Tongue (tissue), 3 donors: ENCODE measurements at places on chromosomes 7 and 10. TPM values are rescaled to one million over a fixed set of nuclear protein-coding genes. Genes with fewer than 3 reads are reported as not detected.

Gene HTRA1
- total RNA-seq: 102 TPM

Gene MACROH2A2
- total RNA-seq: 18.9 TPM

Gene RSPH10B2
- not detected for total RNA-seq

Gene RET
- 12.0 TPM for total RNA-seq

Gene CACNB2
- total RNA-seq: 3.3 TPM

Gene RBM20
- 18.4 TPM for total RNA-seq

Gene VPS50
- 61.7 TPM for total RNA-seq

Gene FAM25C
- not detected for total RNA-seq

- no peak for DNase-seq
Measured at GRCh38 chr7:12968836-12969422, 281.5 kb downstream of the ARL4A start.

DNA sequence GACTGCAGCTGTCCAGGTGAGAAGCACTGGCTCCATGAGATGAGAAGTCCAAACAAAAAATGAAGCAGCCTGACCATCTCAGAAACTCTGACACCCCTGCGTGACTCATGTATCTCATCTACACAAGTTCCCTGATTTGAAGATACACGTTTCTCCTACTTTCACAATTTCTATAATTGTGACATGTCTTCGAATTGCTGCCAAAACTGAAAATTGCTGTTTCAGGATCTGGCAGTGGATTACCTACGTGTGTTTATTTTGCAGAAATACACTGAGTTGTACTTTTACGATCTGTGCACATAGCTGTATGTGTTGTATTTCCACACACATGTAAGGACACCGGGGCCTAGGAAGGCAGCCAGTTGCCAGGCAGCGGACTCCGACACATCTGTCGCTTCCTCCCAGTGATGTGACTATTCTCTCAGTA is 53.2 kb downstream of the LARP4B start:
- DNase-seq: no peak

GRCh38 chr7:13028036-13028824 is 340.8 kb downstream of the ARL4A start:
- DNase-seq: no peak

DNA sequence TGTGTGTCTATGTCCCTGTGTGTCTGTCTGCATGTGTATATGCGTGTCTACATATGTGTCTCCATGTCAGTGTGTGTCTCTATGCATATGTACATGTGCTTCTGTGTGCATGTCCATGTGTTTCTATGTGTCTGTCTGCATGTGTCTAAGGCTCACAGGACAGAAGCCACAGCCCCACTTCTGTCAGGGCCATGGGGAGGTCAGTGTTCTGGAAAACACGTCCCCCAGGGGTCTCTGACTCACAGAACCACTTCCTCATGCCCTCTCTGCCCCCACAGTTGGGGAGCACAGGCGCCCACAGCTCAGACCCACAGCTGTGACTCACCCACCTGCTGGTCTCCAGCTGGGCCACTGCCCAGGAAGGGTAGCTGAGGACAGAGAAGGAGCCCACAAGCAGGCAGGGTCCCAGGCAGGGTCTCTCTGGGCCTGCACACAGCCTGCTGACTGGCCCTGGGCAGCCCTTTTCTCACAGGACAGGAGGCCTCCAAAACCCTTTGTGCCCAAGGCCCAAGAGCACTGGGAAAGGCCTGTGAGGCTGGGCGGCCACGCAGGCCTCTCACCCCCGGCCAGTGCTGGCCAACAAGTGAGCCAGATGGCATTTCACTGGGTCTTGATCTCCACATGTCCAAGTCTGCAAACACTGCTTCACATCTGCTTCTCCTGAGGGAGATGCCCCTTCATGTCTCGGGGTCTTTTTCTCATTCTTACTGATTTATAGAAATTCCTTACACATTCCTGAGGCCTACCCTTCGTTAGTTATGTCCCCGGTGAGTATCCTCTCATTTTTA is 102.9 kb upstream of the FAM20C start:
- peak; percentile 71 for DNase-seq

DNA sequence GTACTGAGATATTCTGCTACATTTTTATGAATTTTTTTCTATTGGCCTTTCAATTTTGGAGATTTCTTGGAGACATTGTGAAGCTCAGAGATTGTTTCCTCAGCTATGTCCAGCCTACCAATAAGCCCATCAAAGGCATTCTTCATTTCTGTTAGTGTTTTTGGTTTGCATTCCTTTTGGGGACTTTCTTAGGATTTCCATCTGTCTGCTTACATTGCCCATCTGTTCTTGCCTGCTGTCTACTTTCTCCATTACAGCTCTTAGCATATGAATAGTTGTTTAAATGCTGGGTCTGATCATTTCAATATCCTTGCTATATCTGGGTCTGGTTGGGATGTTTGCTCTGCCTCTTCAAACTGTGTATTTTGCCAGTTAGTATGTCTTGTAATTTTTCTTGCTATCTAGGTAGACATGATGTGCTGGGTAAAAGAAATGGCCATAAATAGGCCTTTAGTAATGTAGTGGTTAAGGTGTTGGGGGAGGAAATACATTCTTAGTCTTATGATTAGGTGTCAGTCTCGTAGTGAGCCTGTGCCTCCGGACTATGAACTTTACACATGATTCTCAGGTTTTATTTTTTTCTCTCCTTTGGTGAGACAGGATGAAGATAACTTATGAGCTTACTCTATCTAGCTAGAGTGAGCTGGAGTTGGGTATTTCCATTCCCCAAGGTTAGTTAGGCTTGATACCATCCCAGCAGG is 32.6 kb upstream of the NME8 start:
- no peak for DNase-seq

- no peak for DNase-seq
Measured at GRCh38 chr10:79028056-79028430, 40.7 kb upstream of the ZMIZ1 start.

- DNase-seq: no peak
Measured at GRCh38 chr10:130758529-130758928, 553.0 kb downstream of the TCERG1L start.

- no peak for DNase-seq
Measured at GRCh38 chr10:34816085-34816496, 995 bp upstream of the PARD3 start.

GRCh38 chr7:19442016-19442785 is 266.6 kb downstream of the POLR1F start:
- peak; percentile 8 for DNase-seq

GRCh38 chr7:2237109-2237602 is 4.4 kb upstream of the MAD1L1 start:
- no peak for DNase-seq

DNA sequence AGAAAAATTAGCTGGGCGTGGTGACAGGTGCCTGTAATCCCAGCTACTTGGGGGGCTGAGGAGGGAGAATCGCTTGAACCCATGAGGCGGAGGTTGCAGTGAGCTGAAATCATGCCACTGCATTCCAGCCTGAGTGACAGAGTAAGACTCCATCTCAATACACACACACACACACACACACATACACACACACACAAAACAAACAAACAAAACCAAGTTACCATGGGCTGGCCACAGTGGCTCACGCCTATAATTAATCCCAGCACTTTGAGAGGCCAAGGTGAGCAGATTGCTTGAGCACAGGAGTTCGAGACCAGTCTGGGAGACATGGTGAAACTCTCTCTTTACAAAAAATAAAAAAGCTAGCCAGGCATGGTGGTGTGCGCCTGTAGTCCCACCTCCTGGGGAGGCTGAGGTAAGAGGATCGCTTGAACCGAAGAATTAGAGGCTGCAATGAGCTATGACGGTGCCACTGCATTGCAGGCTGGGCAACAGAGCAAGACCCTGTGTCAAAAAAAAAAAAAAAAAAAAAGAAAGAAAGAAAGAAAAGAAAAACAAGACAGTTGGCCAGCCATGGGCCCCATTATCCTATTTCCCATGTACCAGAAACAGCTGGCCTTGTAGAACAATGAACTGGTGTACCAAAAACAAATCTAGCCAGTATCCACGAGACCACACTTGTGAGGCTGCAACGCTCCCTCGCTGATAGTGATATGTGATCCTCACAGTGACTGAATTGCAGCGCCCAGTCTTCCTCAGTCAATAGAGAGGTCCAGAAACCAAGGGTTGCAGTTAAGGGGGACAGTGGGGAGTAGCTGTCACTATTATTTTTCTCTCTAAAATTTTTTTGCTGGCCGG is 6.6 kb upstream of the AGFG2 start:
- DNase-seq: peak; percentile 15

DNA sequence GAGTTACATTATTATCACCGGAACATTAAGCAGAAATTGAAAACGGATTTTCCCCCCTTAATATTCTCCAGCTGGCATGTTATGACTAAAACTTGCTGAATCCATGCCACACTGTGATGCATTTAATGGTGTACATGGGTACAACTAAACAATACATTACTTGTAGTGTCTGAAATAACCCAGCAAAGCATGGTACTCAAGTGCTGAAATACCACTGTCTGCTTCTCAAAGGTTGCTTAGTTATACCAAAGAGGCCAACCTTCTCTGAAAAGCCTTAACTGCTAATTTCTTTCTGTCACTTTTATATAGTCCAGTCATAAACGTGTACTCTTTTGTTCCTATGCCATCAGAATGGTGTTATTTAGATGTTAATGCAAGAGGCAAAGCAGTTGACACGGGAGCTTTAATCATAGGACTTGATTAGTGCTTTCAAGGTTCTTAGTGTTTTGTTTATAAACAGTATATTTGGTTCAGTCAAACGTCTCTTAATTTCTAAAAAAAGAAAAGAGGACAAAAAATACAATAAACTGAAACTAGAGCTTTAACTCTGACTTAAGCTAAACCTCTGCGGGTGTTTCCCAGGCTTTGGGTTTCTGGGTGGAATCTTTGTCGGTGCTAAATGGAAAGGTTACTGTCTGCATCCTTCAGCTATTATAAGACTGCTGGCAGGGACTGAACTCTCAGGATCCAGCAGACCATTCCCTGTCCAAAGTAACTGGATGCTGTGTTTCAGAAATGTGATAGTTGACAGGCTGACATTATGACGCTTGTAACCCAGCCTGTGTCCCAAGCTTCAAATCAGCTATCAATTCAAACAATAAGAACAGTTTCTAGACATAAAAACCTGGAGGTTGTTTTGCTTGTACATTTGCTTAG is 202.6 kb downstream of the PPP1R3A start:
- peak; percentile 51 for DNase-seq

- no peak for DNase-seq
Measured at GRCh38 chr7:19437446-19437845, 271.4 kb downstream of the POLR1F start.

GRCh38 chr10:113711142-113711541 is 31.4 kb downstream of the CASP7 start:
- DNase-seq: peak; percentile 37

- no peak for DNase-seq
Measured at GRCh38 chr7:54796150-54796549, 37.1 kb upstream of the SEC61G start.

- peak; percentile 24 for DNase-seq
Measured at GRCh38 chr7:66297579-66297978, 92.4 kb downstream of the TPST1 start.

- DNase-seq: no peak
Measured at GRCh38 chr7:135666846-135667245, 4.5 kb downstream of the STMP1 start.
